WTC11 (cell line): ENCODE measurements at places on chromosomes 5 and 9.

DNA sequence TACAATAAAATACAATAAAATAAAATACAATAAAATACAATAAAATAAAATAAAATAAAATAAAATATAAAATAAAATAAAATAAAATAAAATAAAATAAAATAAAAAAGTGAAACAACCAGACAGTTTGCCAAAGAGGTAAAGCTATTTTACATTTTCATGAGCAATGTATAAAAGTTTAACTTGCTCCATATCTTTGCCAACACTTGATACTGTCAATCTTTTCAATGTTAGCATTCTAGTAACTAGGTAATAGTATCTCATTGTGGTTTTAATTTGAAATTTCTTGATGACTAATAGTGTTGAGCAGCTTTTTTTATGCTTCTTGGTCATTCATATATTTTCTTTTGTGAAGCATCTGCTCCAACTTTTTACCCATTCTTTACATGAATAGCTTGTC, 17.3 kb downstream of the TTC33 start:
- H3K27ac ChIP-seq, result no peak overlapping the region
- no peak for DNase-seq
- peaks cover 17% of the 10 kb centered on the region for H3K36me3 ChIP-seq
- H3K27me3 ChIP-seq, result no peaks in the 10 kb centered on the region
- H3K4me1 ChIP-seq, result no peaks in the 10 kb centered on the region

DNA sequence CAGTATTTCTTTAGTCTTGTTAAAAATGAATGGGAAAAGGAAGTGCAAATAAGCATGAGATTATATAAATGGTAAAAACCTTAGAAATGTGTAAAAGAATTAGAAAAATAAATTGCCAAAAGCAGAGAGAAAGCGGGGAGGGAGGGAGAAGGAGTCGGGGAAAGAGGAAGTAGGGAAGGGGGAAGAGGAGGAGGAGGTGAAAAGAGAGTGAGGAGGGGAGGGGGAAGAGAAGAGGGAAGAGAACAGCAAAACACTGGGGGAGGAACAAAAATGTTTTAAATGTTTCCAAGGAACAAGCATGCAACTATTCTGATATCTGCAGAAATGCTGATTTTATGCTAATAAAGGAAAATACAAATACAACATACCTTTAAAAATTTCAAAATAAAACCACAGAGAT, 317.5 kb downstream of the PIK3R1 start:
- peaks cover 41% of the 10 kb centered on the region for H3K4me1 ChIP-seq
- H3K27ac ChIP-seq, result peak overlapping the region; percentile 47; the same call in 1 of the 2 replicates
- DNase-seq, result no peak
- H3K36me3 ChIP-seq, result peaks cover 8% of the 10 kb centered on the region

GRCh38 chr5:56608217-56608925, 207.0 kb upstream of the MAP3K1 start:
- H3K27me3 ChIP-seq, result peaks cover 3% of the 10 kb centered on the region
- H3K36me3 ChIP-seq, result peaks cover 15% of the 10 kb centered on the region

DNA sequence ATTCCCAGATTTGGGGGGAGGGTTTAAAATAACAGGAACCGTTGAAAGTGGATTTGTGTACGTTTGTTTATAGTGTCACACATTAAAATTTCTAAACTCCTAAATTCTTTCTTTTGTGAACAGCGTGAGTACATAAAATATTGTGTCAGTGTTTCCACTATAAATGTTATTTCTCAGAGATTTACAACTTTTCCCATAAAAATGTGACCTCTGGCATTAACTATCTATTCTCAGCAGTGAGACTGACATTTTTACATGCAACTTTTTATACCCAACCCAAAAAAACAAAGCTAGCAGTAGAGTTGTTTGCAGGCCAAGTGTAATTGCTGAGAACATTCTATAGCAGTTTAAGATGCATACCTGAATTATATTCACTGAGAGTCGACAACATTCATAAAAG, 757.0 kb upstream of the ADAMTS16 start:
- no peaks in the 10 kb centered on the region for H3K36me3 ChIP-seq
- no peaks in the 10 kb centered on the region for H3K4me1 ChIP-seq
- no peak overlapping the region for H3K27ac ChIP-seq
- DNase-seq, result no peak
- H3K4me3 ChIP-seq, result no peak overlapping the region

- H3K4me1 ChIP-seq, result peaks cover 6% of the 10 kb centered on the region
- no peak overlapping the region for H3K27ac ChIP-seq
- H3K4me3 ChIP-seq, result no peak overlapping the region
- peaks cover 55% of the 10 kb centered on the region for H3K36me3 ChIP-seq
Measured at GRCh38 chr5:14458414-14458813, 123.2 kb upstream of the OTULINL start.

GRCh38 chr5:97838214-97838613, 655.2 kb upstream of the RIOK2 start:
- no peak for DNase-seq
- no peak overlapping the region for H3K4me3 ChIP-seq
- H3K27ac ChIP-seq, result no peak overlapping the region
- peaks cover 4% of the 10 kb centered on the region for H3K4me1 ChIP-seq

DNA sequence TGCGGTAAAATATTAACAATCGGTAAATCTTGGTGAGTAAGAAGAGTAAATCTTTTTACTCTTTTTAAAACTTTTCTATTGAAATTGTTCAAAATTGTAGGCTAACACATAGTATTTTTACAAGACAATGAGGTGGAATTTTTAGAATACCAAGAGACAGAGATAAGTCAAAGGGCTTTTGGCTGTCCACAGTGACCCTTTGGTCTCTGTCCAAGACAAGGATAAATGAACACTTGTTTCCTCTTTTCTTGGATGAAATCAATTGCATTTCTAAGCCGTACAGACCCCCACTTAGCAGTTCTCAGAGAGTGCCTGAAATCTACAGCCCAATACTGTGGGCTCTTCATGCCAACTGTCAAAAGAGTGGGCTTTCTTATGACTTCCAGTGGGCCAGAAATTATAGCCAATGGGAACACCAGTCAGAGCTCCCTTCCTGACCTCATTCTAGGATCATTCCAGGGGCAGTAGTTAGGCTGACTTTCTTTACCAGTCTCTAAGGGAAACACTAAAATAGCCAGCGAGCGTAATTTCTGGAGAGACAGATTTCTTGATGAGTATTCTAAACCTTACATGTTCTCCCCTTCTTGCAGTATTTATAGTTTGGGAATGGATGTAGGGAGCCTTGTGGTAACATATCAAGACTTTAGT, 74.1 kb downstream of the GALNT10 start:
- no peak for DNase-seq
- peaks cover 52% of the 10 kb centered on the region for H3K4me1 ChIP-seq
- H3K27ac ChIP-seq, result no peak overlapping the region
- H3K36me3 ChIP-seq, result no peaks in the 10 kb centered on the region
- H3K4me3 ChIP-seq, result no peak overlapping the region

GRCh38 chr5:171599957-171600612, 180.6 kb downstream of the FGF18 start:
- no peak overlapping the region for H3K4me3 ChIP-seq
- no peaks in the 10 kb centered on the region; the same call in 1 of the 2 replicates for H3K27me3 ChIP-seq
- H3K36me3 ChIP-seq, result no peaks in the 10 kb centered on the region
- peaks cover 3% of the 10 kb centered on the region; the same call in 1 of the 2 replicates for H3K4me1 ChIP-seq

- H3K36me3 ChIP-seq, result no peaks in the 10 kb centered on the region
- no peak for DNase-seq
- no peaks in the 10 kb centered on the region for H3K27me3 ChIP-seq
- no peak overlapping the region for H3K27ac ChIP-seq
- H3K4me3 ChIP-seq, result no peak overlapping the region
Measured at GRCh38 chr9:76646249-76646648, 118.0 kb upstream of the PCA3 start.

DNA sequence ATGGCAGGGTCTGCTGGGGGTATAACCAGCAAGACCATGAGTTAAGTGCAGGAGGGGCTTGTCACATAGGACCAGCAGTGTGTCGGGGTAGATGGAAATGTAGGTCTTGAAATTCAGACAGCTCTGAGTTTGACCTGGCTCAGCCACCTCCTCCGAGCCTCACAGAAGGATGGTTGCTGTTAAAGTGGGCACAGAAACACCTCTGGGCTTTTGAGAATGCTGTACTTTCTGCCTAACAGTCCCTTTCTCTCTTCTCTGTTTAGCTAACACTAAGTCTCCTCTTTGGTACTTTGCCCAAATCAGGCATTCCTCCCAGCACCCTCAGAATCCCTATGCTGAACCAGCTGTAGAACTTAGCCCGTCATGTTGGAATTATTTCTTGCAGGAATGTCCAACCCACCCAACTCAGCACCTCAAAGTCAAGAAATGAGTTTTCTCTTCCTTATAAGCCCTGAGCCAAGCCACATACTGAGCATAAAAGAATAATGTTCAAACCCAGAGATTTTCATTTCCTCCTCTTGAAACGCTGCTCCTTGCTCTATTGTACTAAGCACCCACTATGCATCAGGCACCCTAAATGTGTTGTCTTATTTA, 41.7 kb upstream of the MATR3 start:
- H3K27me3 ChIP-seq, result no peaks in the 10 kb centered on the region
- no peak overlapping the region for H3K4me3 ChIP-seq
- no peak for DNase-seq
- peak overlapping the region; percentile 11; the same call in 1 of the 2 replicates for H3K27ac ChIP-seq

- no peak for DNase-seq
- no peak overlapping the region for H3K4me3 ChIP-seq
- H3K27me3 ChIP-seq, result no peaks in the 10 kb centered on the region
Measured at GRCh38 chr5:180491496-180491895, 2.7 kb upstream of the CNOT6 start.

GRCh38 chr5:106020894-106021293, 1649.8 kb downstream of the EFNA5 start:
- no peak overlapping the region for H3K27ac ChIP-seq
- no peaks in the 10 kb centered on the region for H3K27me3 ChIP-seq
- no peaks in the 10 kb centered on the region for H3K36me3 ChIP-seq
- no peak overlapping the region for H3K4me3 ChIP-seq
- H3K4me1 ChIP-seq, result peaks cover 24% of the 10 kb centered on the region

GRCh38 chr5:79811904-79812303, 122.3 kb downstream of the CMYA5 start:
- no peak overlapping the region for H3K4me3 ChIP-seq
- no peaks in the 10 kb centered on the region; the same call in 1 of the 2 replicates for H3K27me3 ChIP-seq
- H3K27ac ChIP-seq, result no peak overlapping the region
- no peak for DNase-seq
- H3K36me3 ChIP-seq, result no peaks in the 10 kb centered on the region
- 0 out of 2 replicates have a peak, but pooled peaks cover 1% of the 10 kb centered on the region for H3K4me1 ChIP-seq

DNA sequence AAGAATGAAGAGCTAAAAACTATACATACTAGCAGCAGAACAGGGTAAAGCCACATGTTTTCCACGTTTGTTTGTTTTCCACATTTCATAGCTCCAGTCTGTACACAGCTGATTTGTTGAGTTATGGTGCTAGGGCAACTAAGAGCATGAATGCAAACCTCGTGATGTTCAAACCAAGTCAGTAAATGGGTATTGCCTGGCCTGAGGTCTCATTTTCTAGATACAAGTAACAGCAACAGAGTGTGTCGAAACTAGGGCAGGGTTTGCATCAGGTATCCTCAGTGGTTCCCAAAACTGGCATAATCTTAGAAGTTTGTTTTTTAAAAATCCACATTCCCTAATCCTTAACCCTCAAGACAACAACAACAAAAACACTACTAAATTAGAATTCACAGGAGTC, 89.3 kb downstream of the CEMIP2 start:
- peaks cover 21% of the 10 kb centered on the region for H3K36me3 ChIP-seq
- no peak overlapping the region for H3K4me3 ChIP-seq
- peak overlapping the region; percentile 23; the same call in 1 of the 2 replicates for H3K27ac ChIP-seq
- no peak for DNase-seq

- no peaks in the 10 kb centered on the region for H3K27me3 ChIP-seq
- H3K36me3 ChIP-seq, result no peaks in the 10 kb centered on the region
- H3K27ac ChIP-seq, result no peak overlapping the region
- H3K4me1 ChIP-seq, result no peaks in the 10 kb centered on the region
- no peak overlapping the region for H3K4me3 ChIP-seq
- no peak for DNase-seq
Measured at GRCh38 chr5:73727470-73727869, 101.5 kb downstream of the ARHGEF28 start.

DNA sequence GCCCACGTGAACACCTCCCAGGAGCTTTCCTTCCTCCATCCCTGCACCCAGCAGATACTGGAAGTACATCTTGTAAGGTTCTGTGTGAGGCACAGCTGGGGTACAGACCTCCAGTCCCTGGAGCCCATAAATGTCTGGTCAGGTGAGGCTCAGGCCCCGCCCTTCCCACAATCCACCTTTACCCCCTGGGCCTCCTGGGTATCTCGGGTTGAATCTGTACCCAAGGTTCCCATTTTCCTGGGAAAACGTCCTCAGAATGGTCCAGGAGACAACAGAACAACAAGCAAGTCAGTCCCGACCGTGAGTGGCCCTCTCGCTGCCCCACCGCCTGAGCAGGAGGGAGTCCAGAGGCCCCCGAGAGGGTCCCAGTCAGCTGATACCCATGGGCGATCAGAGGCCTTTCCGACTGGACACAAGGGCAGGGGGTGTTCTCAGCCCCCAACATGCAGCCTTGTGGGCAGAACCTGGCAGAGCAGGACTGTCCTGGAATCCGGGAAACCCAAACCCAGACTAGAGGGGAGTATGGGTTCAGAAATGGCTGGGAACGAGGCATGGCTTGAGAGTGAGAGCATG, 4.3 kb downstream of the SPATA31E1 start:
- no peaks in the 10 kb centered on the region for H3K36me3 ChIP-seq
- no peaks in the 10 kb centered on the region; the same call in 1 of the 2 replicates for H3K27me3 ChIP-seq
- DNase-seq, result no peak
- H3K4me1 ChIP-seq, result peaks cover 14% of the 10 kb centered on the region
- H3K4me3 ChIP-seq, result no peak overlapping the region

DNA sequence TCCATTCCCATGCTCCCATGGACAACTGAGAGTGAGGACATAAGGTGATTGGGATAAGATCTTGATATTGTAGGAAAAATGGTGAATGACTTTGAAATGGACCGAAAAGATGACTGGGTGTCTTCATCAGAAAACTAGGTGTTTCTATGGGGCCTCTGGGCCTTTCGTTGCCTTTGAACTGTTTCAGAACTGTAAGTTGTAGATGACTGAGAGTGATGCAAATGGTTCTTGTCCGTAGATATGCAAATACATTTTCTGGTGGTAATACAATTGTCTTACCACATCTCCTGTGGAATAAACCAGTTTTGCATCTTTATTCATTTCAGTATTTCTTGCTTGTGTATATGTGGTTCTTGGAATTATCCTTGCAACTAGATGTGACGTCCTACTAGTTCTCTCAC, 16.0 kb upstream of the TEX48 start:
- no peaks in the 10 kb centered on the region for H3K36me3 ChIP-seq
- no peak overlapping the region for H3K4me3 ChIP-seq
- H3K27me3 ChIP-seq, result peaks cover 35% of the 10 kb centered on the region
- DNase-seq, result no peak
- no peak overlapping the region for H3K27ac ChIP-seq
- H3K4me1 ChIP-seq, result peaks cover 6% of the 10 kb centered on the region

DNA sequence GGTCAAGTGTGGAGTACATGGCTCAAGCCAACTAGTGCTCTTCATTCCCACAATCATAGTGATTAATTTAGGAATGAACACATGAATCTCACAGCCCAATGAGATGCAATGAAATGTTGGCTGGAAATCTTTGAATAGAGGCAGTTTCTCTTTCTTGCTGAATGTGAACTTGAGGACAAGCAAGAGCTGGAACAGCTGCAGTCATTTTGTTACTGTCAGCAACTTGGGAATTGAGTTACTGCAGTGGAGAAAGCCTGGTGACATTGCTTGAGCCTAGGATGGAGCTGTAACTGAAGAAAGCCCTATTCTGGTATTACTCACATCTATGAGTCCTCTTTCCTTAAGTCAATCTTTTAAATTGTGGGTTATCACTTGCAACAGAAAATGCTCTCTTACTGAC, 62.3 kb downstream of the YIPF5 start:
- H3K36me3 ChIP-seq, result no peaks in the 10 kb centered on the region
- H3K27ac ChIP-seq, result no peak overlapping the region
- H3K4me1 ChIP-seq, result peaks cover 7% of the 10 kb centered on the region
- H3K27me3 ChIP-seq, result no peaks in the 10 kb centered on the region

- no peak for DNase-seq
- H3K27ac ChIP-seq, result no peak overlapping the region
- no peak overlapping the region for H3K4me3 ChIP-seq
- H3K4me1 ChIP-seq, result peaks cover 6% of the 10 kb centered on the region
Measured at GRCh38 chr9:90864779-90865178, 63.2 kb downstream of the SYK start.
